ENCODE measurements at places on chromosomes 4 and X.

- DNase-seq = no peak
These were observed 77.2 kb downstream of the ARFIP1 start for GRCh38 chr4:152856960-152857359.

DNA sequence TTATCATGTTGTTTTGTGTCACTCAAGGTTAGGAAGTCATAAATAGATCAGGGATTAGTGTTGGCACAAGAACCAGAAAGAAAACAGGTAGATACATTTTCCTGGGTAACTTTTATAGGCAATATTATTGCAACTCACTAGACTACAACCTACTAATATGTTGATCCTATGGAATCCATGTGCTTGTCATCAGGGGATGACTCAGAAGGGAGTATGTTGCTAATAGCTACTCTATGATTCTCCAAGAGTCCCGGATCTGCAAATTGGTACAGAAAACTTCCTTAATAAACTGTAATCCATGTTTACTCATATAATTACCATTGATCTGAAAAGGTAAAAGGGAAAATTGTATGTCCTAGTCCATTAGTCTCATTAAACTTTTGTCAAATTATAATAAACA, 11.7 kb upstream of the GNRHR start:
- DNase-seq = no peak

DNA sequence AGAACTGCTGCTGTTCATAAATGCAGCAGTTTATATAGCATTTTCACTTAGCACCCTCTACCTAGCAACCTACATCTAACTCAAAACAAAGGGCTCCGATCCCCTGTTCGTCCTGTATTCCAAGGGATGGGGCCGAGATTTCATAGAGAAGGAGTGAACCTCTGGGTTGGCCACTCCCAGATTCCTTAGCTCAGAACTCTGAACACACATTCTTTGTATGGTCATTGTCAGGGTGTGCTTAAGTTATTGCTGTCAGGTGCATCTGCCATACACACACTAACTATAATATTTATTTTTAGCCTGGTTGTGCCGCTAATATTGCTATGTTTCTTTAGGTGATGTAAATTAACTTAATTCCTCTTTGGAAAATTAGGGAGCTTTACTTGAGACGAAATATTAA, 47.7 kb upstream of the AADAT start:
- DNase-seq = no peak

DNA sequence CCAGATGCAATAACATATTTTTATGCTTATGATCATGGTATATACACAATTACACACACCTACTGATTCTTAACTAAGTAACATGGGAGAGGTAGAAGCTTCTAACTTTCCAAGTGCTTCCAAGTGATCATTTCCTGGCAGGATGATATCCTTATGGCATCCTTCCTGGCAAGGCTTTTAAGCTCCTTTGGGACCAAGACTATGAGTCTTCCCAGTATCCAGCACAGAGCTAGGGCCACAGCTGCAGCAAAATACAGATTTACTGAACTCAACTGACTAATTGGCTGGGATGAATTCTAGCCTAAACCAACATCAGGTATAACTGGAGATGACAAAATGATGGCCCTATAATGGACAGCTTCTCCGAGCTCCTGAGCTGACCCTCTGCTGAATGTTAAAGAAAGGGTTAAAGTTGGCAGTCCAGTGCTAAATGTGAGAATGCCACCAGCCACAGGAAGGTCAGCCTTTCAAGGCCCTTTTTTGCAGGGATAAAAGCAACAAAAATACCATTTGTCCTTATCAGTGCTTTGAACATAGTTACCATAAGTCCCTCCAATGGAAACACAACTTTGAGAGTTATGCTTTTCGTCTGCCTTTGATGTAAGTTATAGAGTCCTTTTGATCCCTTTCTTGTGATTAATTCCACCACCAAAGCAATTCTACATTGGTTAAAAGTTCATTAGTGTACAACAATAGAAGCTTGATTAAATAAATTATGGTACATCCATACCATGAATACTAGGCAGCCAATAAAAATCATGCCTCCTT, 73.4 kb downstream of the MGST2 start:
- no peak for DNase-seq

DNA sequence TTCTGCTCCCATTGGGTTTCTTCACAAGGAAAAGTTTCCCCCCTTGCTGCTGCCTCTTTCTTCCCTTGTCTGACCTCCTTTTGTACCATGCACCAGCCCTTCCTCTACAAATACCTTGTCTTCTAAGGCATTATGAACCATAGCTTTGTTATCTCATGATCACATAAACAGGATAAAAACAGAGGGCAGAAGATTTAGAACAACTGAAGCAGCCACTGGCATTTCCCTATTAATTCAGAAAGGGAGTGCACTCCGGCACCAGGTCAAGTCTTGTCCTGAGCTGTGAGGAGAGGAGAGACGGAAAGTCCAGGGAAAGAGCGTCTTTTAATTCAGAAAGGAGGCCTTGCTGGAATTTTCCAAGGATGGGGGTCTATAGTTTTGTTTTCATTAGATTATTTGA, 281.7 kb downstream of the RCHY1 start:
- no peak for DNase-seq

All from stimulated activated CD8-positive, alpha-beta memory T cell treated with anti-CD3 and anti-CD28 coated beads, Interleukin-4, amount 100 ng/mL, for 1 hour (primary cell).